Activated CD4-positive, alpha-beta T cell treated with anti-CD3 and anti-CD28 coated beads for 1 hour (primary cell): ENCODE measurements at places on chromosomes 3 and 15.

GRCh38 chr3:193772422-193772763 lies 179.4 kb downstream of the OPA1 start:
- no peak for DNase-seq

DNA sequence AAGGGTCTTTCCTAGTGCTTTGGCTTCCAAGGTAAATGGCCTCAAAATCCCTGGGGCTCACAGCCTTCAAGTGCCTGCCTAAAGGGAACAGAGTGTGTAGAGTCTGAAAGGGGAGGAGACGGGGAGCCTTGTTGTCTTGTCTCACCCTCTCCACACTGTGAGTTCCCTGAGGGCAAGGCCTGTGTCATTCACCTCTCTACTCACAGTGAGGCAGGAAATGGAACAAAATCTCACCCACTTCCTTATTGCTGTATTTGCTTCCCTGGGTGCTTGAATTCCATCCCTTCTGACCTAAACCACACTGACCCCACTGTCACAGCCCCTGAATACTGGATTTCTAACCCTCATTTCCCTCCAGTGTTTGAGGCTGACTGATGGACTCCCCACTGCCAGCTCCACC lies 197.5 kb downstream of the EPHB1 start:
- no peak for DNase-seq

- no peak for DNase-seq
Measured at GRCh38 chr3:128845119-128845777, 34.2 kb upstream of the ACAD9 start.

DNA sequence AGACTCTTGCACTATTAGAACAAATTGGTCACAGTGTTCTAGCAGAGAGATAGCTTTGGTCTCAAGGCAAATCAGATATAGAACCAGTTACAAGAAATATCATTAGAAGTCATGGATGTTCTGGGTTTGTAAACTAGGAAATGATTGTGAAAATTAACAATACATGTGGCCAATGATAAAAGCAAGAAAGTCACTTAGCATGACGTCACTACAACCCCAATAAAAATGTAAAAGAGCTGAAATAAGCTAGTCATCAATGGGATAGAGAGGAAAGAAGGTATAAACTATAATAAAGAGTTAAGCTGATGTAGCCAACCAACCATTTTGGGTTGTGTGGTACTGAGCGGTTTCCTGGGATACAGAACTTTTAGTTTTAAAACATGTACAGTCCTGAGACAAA lies 32.1 kb upstream of the KCNH8 start:
- DNase-seq, result no peak

- DNase-seq, result no peak
Measured at GRCh38 chr15:79964232-79964805, 6.7 kb downstream of the BCL2A1 start.

- DNase-seq, result no peak
Measured at GRCh38 chr3:169382309-169382708, 281.2 kb downstream of the MECOM start.

GRCh38 chr3:44090036-44090435 lies 151.7 kb upstream of the TOPAZ1 start:
- DNase-seq, result no peak

DNA sequence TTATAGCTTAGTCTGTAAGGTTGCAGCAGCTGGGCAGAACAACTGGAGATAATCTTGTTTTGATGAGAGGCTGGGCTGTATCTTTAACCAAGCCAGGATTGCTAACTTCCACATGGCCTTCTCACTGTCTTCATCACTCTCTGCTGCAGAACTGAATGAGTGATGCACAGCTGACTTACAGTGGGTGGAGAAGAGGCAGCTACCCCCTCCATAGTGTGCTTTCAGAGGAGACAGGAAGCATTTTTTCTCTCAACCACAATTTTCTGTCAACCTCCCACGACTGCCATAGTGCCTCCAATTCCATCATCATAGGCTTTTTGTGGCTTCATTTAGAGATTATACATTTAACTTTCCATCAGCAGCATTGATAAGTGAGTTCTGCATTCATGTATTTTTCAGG lies 168.2 kb downstream of the CLSTN2 start:
- no peak for DNase-seq

DNA sequence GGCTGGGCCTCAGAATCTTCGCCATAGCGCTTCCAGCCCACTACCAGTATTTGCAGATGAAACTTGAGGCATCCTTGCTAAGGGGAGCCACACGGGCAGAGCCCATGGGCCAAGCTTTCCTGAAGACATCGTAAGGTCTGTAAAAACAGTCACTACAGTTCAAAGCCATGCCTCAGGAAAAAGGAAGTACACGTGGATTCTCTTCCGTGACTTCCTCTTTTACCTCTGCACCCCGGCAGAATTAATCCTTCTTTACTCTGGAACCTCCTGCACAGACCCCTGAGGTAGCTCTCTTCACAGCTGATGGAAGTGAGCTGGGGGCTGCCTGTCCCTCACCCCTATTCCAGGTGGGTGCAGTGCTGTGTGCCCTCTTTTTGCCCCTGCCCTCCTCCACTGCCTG lies 129.2 kb downstream of the CHDH start:
- DNase-seq, result no peak

- DNase-seq, result no peak
Measured at GRCh38 chr3:66577426-66578203, 76.8 kb upstream of the LRIG1 start.

GRCh38 chr15:87263871-87264270 lies 992.7 kb downstream of the NTRK3 start:
- no peak for DNase-seq

GRCh38 chr15:71093054-71094024 lies 21.9 kb upstream of the THSD4 start:
- DNase-seq, result no peak

DNA sequence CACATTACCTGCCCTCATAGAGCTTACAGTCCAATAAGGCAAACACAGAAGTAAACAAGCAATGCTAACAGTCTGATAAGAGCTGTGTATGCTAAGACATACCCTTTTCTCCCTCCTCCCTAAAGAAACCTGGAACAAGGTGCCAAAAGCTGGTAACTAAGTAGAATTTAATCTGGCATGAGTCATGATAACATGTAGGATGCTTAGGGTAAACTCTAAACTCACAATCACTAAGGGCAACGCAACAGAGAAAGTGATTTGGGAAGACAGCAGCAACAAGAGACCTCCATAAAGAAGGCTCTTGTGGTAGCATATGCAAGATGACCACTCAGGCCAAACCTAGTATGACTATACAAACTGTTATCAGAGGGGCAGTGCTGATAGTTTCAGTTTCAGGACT lies 55.5 kb downstream of the MYO1E start:
- DNase-seq, result no peak

DNA sequence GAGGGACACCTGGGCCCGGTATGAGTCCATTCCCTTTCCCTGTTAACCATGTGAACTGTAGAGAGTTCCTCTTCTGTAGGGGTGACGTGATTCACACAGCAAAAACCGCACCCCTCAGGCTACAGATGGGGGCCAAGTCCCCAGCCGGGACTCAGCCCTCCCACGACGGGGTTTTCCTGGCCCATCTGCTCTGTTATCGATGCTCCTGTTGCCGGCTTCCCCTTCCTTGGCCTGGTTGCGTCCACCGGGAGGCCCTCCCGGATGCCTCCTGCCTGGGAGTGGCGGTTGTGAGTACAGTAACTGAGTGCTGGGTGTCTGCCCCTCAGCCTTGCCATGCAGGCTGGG lies 817 bp upstream of the PLXNA1 start:
- DNase-seq, result no peak

GRCh38 chr15:66756295-66756694 lies 54.3 kb downstream of the SMAD6 start:
- DNase-seq, result no peak

DNA sequence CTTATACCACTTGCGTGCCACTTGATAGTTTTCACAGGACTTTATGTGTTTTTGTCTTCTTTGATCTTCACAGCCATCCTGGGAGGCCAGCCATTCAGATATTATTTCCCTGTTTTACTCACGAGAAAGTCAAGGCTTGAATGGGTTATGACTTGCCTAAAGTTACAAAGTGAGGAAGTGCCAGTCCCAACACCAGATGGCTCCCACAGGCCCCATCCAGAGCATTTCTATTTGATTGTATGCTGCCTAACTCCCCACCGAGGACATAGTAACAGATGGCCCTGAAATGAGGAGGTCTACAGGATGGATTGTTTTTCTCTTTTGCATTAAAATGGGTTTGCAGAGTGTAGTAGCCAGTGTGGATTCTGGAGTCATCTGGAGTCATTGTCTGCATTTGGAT lies 74.5 kb downstream of the SPTSSB start:
- DNase-seq, result no peak

GRCh38 chr15:40782609-40783227 lies 12.9 kb downstream of the C15orf62 start:
- peak; percentile 76 for DNase-seq

- no peak for DNase-seq
Measured at GRCh38 chr3:70518356-70518755, 205.9 kb upstream of the MDFIC2 start.

DNA sequence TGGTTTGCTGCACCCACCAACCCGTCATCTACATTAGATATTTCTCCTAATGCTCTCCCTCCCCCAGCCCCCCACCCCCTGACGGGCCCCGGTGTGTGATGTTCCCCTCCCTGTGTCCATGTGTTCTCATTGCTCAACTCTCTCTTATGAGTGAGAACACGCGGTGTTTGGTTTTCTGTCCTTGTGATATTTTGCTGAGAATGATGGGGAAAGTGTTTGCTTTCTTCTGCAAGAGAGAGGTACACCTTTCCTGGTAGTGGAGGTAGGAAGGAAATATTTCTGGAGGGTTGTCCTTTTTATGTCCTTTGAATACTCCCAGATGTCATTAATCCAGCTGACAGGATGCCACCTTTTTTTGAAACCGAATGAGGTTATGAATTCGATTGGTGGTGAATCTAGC lies 10.5 kb upstream of the SLC28A1 start:
- DNase-seq, result no peak

DNA sequence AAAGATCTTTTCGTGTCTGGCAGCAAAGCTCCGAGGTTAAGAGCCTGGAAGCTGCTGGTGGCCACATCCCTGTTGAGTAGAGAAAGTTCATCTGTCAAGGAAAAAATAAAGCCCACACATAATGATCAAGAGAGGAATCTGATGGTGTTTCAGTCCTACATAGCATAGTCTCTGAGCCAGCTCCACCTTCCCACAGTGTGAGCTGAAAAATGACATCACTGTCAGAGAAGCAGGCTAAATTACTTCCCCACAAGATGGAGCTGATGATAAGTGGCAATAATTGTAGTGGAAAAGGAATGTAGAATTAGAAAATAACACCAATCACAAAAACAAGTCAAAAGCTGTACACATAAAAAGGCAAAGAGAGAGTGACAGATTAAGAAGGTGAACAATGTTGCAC lies 84.5 kb downstream of the AQP9 start:
- DNase-seq, result no peak

DNA sequence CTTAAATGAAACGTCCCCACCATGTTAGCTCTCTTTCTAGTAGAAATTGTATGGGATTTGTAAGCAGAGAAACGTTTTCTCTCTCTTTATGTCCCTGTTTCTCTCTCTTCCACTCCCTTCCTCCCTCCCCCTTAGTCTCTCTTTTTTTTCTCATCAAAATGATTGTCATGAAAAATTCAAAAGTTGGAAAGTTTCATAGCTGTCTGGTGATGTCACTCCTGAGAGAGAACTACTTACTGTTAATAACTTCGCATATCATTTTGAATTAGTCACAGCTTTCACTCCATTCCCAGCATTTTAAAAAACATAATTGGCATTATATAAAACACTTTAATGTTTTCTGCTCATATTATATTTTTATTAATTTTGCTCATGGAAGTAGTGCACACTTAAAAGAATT lies 331.1 kb downstream of the C3orf38 start:
- DNase-seq, result no peak

GRCh38 chr3:82044930-82045705 lies 283.7 kb upstream of the GBE1 start:
- DNase-seq, result no peak

GRCh38 chr3:128619146-128619890 lies 31.3 kb downstream of the RPN1 start:
- no peak for DNase-seq

GRCh38 chr15:100190675-100191074 lies 151.1 kb downstream of the ADAMTS17 start:
- no peak for DNase-seq

- no peak for DNase-seq
Measured at GRCh38 chr3:58474348-58474911, 17.5 kb upstream of the KCTD6 start.

- DNase-seq, result no peak
Measured at GRCh38 chr3:88093266-88093665, 34.2 kb downstream of the ZNF654 start.

DNA sequence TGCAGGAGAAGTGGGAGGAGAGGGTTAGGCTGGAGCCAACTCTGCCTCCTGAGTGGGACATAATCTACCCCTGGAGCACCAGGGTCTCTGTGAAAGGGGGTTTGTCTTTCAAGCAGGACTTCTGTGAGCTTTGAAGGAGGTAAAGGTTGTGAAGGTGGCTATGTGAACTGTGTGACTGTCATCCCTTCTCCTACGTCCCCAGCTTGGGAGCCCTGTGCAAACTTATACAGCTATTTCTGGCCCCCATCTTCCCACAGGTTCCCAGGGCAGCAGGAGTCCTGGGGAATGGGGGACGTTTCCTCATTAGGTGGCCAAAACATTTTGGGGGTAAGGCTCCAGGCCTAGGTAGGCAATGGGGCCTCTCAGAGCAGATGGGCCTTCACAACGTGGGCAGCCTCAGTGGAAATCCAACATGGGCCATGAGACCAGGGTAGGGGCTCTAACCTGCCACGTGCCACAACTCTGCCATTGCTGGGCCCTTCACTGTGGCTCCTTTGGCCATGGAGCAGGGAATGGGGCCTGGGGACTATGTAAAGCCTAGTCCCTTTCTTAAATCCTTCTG lies 3.5 kb downstream of the VIPR1 start:
- DNase-seq, result no peak

- no peak for DNase-seq
Measured at GRCh38 chr15:60555291-60555690, 76.3 kb upstream of the ICE2 start.

DNA sequence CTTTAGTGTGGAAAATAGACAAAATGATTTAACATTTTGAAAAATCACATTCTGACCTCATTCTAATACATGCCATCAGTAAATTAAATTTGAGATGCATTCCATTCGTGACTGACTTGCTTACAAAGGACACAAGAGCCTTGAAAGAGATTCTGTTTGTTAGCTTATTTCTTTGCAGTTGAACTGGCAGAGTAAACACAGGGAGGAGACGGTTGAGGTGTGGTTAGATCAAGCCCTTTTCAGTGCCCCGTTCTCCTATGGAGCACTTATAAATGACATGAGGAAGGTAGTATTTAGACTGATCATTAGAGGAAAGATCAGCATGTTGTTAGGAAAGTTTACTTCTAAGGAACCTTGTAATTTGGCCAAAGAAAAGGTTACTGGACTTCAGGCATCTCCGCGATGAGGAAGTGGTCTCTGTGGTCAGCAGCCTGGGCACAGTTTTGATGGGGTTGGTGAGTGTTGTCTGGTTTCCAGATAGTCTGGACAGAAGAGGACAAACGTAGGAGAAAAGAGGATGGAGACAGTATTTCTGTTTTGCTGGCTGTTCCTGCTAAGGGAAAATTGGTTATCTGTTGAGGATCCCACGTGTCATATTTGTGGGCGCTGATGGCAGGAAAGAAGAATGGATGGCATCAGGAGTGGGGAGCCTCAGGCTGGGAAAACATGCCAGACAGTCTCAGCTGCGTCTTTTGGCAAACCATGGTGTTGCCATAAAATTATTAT lies 328.9 kb upstream of the TBL1XR1 start:
- no peak for DNase-seq
